ENCODE measurements at places on chromosomes 4 and X.

DNA sequence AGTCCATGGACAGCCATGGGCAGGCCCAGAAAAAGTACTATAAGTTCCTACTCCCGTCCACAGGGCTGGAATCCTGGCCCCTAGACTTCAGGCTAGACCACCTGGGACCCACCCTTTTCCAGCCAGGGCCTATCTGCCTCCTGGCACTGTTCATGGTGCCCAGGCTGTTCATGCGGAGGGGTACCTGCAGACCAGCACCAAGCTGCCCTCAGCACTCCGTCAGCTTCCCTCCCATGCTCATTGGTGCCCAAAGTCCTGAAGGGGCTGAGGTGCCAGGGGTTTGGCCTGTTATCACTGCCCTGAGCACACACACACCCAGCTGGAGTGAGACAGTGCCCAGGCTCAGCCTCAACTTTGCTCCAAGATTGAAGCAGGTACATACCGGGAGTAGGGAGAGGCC, 477.7 kb downstream of the STPG2 start:
- DNase-seq = no peak

DNA sequence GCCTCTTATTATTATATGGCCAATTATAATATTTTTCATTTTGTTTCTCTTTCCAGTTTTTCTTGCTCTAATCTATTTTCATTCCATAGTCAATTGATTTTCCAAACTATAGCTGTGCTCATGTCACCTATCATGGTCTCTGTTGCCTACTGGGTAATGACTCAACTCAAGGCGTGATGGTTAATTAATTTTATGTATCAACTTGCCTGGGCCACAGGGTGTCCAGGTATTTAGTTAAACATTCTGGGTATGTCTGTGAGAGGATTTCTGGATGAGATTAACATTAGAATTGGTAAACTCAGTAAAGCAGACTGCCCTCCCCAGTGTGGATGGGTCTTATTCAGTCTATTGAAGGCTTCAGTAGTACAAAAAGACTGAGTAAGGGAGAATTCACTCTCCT, 9.9 kb downstream of the FHIP1A start:
- no peak for DNase-seq

DNA sequence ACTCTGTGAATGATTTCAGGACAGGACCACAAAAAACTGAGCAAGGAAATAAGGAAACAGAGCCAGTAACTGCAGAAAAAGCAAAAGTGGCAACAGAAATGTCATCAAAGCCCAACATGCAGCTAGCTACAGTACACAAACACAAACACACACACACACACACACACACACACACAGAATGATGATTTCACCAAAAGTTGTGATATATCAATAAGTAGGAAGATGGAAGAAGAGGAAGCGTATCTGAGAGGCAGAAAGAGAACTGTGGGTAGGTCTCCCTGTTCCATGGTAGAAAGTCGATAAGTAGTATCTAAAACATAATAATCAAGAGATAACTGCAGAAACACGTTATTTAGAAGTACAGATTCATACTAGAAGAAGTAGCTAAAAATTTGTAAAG, 148.3 kb downstream of the MGST2 start:
- no peak for DNase-seq

DNA sequence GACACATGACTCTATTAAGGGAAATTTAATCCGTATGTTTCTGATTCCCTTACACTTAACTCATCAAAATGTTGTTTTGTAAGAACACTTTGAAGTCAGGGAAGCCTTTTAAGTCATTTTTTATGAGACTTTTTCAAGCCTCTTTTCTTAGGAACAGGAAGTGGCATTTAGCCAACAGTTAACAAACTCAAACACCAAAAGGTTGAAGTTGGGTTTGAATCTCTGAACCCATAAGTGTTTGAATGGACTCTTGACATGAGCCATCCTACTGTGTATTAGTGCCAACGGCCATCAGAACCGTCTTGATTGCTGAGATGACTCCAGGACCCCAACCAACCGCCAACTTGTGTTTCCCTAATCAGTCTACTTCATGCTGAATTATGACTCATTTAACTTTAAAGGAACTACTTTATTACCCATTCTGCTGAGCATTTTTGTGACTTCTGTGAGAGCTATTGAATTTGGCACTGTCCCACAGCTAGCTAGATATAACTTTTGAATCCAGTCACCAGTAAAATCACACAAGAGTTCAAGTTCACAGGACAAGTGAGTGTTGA, 209.1 kb upstream of the FAT1 start:
- DNase-seq = no peak

DNA sequence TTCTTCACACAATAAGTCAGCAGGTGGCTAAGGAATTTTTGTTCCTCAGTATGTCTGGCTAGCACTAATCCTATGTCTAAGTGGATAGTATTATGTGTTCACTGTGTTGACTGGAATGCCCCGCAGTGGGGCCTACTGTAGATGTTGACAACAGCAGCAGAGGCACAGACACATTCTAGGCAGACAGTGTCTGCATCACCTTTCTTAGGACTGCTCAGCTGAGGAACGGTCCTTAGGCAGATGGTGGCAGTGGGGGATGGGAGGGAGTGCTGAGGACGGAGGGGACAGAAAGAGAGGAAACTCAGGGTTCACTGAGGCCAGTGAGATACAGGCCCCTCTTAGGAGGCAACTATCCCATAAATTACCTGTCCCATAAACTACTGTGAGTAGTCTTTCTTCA, 44.6 kb upstream of the LEF1 start:
- DNase-seq = no peak

GRCh38 chrX:23737413-23737812, 5.7 kb downstream of the ACOT9 start:
- DNase-seq = no peak

GRCh38 chr4:5024673-5025072, 5.4 kb upstream of the CYTL1 start:
- DNase-seq = no peak

- DNase-seq = no peak
Observed at GRCh38 chr4:99803566-99804101, 13.0 kb upstream of the DAPP1 start.

GRCh38 chr4:70356185-70356584, 4.4 kb upstream of the SMR3A start:
- DNase-seq = no peak

GRCh38 chr4:183299464-183299863, 20.6 kb downstream of the CLDN22 start:
- no peak for DNase-seq

DNA sequence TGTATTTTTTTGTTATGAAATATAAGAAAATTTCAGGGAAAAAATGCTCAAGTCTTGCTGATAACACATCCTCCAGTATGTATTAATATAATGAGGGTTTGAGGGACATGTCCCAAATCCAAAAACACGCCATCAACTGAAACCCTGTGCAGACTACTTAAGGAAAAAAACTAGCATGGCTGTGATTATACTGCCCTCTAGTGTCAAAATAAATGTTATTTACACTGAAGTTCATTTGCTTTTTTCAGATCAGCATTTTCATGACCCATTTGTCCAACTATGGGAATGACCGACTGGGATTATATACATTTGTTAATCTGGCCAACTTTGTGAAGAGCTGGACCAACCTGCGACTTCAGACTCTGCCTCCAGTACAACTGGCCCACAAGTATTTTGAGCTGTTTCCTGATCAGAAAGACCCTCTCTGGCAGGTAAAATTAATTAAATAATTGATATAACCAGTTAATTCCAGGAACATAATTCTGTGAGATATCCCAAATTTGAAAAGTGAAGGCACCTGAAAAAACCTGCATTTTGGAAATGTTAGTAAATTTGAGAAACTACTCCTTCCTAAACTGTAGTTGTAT, 128.5 kb downstream of the PRSS12 start:
- no peak for DNase-seq

GRCh38 chr4:114658776-114659175, 60.2 kb downstream of the UGT8 start:
- DNase-seq = no peak

DNA sequence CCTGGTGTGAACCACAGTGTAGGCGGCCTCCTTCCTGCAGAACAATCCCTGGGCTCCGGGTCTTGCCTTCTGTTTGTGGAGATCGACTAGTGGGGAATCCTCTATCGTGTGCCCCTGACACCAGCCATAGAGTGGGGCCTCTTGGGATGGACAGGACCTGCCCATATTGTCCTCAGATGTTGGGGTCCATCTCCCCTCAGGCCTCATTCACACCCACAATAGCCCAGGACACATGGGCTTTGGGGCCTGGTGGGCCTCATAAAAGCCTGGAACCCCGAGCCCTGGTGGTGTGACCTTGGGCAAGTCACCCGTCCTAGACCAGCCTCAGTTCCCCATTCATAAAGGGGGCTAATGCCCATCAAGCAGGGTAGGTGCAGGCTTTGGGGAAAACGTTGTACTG, 13.2 kb upstream of the GAGE10 start:
- DNase-seq = no peak

- no peak for DNase-seq
Observed at GRCh38 chrX:43618366-43619205, 37.5 kb upstream of the MAOA start.

DNA sequence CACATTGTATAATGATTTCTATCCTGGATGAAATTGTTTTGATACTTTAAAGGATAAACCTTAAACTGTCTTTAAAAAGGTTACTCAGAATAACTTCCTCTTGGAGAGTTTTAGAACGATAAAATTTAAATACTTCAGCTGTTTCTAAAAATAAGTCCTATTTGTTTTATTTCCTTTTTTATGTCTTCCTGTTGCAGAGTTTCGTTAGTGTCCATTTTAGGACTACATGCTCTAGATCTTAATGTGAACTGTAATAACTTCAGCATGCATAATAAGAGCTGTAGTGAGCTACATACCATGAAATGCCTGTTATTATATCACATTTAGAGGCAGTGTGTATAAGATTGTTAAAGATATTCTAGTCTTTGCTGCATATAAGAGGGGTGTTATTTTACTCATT, 14.6 kb downstream of the ATP10D start:
- no peak for DNase-seq

DNA sequence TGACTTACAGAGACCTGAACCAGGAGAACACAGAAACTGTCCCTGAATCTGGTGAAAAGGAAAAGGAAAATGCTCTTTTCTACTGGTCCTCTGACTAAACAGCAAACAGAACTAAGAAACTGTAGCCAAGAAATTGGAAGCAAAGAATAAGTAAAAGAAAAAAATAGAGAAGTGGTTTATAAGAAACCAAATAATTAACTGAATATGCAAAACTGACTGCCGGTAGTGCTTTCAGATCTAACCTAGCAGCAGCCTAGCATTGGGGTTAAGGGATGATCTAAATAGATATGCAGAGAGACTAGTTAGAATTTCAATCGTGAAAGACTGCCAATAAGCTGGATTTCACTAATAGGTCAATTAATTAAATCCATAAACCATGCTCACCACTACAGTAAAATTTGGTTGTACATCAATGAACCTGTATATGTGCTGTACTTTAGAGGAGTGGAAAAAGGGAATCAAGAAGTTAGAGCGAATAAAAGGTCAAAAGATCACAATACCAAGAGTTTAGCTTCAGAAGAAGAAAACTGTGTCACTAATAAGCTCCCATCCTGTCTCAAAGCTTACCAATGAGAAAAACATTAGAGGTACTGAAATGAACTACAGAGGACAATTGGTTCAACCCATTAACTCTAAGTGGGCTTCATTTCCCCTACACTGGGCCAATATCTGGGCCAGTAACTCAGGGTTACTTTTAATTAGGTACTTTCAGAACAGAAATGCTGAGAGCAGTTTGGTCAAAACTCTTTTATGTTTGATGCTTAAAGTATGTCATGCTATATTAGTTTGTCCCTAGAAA, 53.6 kb downstream of the KLHL13 start:
- DNase-seq = no peak

GRCh38 chr4:173502282-173502681, 27.7 kb downstream of the HAND2 start:
- no peak for DNase-seq

DNA sequence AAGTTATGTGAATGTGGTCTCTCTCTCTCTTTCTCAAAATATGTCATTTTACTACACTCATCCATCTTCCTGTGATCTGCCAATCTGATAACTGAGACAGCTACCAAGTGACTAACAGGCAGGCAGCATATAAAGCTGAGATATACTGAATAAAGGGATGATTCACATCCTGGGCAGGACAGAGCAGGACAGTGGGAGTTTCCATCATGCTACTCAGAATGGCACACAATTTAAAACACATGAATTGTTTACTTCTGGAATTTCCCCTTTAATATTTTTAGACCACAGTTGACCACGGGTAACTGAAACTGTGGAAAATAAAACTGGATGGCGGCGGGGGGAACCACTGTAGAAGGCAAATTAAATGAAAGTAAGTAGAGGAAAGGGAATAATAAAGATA, 58.6 kb upstream of the DCTD start:
- DNase-seq = no peak

- no peak for DNase-seq
Observed at GRCh38 chr4:83170952-83171399, 56.4 kb upstream of the PLAC8 start.

- DNase-seq = no peak
Observed at GRCh38 chr4:90349636-90350035, 222.4 kb downstream of the CCSER1 start.

GRCh38 chr4:87382116-87382515, 8.9 kb downstream of the HSD17B11 start:
- no peak for DNase-seq

DNA sequence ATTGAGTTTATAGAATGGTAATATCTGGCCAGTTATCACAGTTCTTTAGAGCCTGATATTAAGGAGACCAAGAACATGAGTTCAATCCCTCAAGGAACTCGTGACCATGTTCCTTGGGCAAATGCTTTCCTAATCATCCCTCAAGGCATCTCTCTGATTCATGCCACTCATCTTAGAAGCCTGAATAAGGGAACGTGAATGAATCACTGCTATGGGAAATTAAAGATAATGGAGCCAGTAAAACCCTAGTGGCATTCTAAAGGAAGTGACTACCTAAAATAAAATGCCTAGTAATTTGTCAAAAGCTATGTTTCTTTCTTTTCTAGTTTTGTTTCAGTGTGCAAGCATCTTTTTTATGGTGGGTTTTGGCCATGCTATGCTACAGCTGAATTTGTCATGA, 1161.3 kb downstream of the C4orf33 start:
- no peak for DNase-seq

DNA sequence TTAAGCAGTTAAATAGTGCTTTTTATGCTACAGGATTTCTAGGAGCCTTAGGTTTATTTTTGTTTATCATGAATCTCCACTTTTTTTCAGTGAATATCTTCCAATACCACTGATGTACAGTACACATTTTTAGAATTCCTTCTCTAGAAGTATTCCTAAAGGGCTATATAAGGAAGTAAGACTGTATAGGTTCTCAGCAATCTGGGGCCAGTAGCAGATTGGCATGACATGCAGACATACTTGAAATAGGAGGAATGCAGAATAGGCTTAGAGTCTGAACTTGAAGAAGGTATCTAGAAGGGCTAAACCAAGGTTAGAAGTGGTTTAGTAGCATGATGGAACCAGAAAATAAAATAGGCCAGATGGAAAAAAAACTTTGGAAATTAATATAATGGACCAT, 29.8 kb downstream of the HEPH start:
- DNase-seq = no peak

DNA sequence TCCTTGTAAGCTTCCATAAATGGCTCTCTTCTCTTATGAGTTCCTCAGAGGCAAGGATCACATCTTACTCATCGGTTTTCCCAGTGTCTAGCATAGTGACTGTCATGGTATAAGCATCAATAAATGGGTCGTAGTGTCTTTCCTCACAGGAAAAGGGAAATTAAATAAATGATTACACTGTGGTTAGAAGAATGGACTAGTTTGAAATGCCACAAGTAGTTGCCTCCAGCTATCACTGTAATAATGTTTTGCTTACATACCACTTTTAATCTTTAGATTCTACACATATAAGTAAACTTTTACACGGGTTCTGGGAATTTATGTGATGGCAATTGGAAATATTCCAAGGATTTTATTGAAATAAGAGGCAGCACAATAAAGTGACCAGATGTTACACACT, 152.8 kb upstream of the CXorf51A start:
- DNase-seq = no peak

GRCh38 chr4:28402751-28403150, 1542.1 kb downstream of the STIM2 start:
- DNase-seq = no peak

Data from effector memory CD8-positive, alpha-beta T cell (primary cell).